Prostate gland (tissue), 2 donors: ENCODE measurements at places on chromosomes 1 and 21.

DNA sequence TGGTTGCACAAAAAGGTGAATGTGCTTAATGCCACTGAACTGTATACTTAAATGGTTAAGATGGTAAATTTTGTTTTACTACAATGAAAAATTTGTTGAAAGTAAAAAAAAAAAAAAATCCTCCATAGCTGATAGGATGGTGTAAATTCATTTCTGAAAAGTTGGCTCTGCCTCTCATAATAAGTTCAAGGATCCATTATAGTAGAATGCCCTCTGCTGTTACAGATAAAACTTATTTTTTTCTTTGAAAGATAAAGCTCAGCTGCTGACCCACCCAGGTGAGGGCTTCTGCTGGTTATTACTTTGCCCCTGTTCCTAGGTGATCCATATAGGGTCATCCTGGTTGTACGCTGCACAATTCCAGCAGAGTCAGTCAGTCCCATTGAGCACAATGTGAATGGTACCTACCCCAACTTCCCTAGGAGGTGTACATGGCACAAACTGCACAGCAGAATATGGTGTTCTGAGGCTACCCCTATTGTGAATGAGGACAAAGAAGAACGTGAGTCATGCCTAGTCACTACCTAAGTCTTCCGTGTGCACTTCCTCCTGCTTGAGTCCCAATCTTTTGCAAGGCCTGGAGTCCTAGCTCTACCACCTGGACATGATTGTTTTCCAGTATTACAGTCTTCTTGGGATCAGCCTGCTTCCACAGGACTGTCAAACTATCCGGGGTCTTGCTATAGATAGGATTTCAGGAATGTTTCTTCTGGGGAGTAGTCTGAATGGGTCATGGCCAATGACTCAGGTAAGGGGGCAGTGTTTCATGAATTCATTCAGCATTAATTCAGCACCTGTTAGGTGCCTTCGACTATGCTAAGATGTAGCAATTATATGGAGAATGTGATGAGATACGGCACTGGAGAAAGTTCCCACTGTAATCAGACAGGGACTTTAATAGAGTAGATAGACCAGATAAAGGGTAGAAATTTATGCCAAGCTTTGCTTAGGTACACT lies 20.8 kb upstream of the CD5L start:
- DNase-seq, result no peak

DNA sequence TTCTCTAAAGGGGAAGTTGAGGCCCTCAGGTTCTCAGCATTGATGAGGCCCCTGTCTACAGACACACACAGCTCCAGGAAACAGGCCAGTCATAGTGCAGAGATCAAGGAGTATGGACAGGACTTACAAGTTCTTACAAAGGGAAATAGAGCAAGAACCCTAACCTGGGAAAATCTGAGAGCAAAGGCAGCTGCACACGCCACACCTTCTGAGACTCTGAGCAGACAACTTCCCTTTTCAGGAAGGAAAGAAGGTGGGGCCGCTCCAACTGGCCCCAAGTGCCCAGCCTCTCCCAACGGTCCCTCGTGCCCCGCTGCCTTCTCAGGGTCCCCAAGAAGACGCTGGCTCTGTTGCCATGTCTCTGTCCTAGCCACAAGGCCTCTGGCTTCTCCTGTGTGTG lies 3.6 kb downstream of the NOC2L start:
- DNase-seq, result no peak

GRCh38 chr1:204972426-204972825 lies 70.6 kb upstream of the CNTN2 start:
- DNase-seq, result no peak

DNA sequence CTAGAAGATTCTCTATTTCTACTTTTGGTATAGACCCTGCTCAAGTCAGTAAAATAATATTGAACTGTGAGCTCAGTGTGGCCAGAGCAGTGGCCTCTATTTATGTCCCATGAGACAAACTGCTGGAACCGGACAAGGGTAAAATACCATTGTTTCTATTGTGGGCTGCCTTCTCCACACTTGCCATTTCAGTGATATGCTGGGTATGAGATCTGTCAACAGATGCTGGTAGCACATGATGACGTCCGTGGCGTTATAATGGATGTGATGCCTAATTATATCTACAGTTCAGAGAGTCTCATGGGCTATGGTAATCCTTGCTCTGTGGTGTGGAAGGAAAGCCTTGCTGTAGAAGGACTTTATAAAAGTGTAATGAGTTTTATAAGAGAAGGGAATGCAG lies 2.4 kb downstream of the ACTN2 start:
- no peak for DNase-seq

GRCh38 chr1:230563591-230563990 lies 78.7 kb upstream of the COG2 start:
- DNase-seq, result no peak
